ENCODE measurements at places on chromosomes 1 and 21.
A peak's percentile ranks its signal among the peaks of the same experiment; 100 is the strongest.

DNA sequence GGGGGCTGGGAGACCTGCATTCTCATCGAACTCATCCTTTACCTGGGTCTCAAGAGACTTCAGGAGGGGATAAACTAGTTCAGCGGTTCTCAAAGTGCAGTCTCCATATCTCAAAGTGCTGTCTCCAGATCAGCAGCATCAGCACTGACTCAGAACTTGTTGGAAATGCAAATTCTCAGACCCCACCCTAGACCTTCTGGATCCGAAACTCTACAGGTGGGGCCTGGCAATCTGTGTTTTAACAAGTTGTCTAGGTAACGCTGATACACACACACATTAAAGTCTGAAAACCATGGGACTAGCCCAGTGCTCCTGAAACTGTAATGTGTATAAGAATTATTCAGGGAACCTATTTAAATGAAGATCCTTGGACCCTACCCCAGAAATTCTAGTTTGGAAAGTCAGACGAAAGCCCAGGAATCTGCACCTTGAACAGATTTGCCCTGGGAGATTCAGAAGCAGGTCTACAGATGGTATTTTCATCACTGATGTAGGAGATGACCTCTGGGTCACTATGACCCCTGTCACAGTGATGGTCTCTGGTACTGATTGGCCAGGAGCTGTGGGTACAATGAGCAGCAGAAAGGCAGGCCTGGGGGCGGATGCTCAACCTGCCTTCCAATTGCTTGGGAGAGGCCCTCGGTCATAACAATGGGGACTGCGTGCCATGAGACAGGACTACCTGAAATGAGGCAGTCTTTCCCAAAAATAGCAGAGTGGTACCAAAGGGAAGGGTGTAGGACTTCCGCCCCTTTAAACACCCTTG is 127.2 kb downstream of the FAM78B start:
- no peak for DNase-seq

- no peak for DNase-seq
These were observed 12.5 kb downstream of the MFAP2 start for GRCh38 chr1:16967962-16968361.

GRCh38 chr21:23099185-23099584 is 2101.0 kb downstream of the NCAM2 start:
- no peak for DNase-seq

- no peak for DNase-seq
These were observed 46.2 kb upstream of the SSX2IP start for GRCh38 chr1:84736445-84736844.

DNA sequence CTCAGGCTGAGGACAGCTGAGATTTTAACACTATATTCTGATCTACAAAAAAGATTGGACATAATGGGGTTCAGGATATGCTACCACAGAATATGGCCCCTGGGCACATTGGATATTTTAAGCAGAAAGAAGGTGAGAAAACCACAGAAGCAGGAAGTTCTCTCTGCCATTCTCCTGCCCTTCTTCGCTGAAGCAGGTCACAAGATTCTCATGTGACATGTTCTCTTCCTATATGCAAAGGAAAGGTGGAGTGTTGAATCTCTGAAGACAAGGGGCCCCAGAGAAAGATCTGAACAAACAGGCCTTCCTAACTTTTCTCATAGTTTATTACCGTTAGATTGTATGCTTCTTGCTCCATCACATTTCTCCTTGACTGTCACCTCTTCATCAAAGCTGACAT is 285.7 kb downstream of the S1PR1 start:
- DNase-seq = no peak

DNA sequence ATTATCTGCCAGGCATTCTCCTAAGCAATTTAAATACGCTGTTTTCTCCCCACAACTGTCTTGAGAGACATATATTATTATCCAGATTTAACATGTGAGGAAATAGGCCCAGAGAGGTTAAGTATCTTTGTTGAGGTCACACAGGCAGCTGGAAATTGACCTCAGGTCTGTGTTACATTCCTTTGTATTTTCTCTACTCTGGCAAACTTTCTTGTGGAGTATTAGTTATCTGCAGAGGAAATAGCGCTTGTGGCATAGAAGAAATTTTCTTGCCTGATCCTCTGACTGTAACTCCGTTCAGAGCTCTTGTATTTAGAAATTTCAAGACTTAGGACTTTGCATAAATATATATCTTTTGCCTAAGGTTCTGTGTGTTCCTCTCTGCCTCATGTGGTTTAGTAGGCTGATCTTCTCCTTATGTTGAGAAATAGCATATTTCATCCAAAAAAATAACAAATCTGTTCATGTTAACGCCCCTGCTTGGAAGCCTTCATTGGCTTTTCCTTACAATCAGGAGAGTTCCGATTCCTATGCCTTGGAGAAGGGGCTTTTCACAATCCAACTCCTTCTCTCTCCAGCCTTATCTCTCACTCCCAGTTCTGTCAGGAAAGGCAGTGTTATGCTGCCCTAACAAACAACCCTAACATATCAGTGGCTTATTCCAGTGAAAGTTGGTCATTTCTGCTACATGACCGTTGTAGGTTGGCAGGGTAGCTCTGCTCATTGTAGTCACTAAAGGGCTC is 2.5 kb upstream of the JUN start:
- no peak for DNase-seq

DNA sequence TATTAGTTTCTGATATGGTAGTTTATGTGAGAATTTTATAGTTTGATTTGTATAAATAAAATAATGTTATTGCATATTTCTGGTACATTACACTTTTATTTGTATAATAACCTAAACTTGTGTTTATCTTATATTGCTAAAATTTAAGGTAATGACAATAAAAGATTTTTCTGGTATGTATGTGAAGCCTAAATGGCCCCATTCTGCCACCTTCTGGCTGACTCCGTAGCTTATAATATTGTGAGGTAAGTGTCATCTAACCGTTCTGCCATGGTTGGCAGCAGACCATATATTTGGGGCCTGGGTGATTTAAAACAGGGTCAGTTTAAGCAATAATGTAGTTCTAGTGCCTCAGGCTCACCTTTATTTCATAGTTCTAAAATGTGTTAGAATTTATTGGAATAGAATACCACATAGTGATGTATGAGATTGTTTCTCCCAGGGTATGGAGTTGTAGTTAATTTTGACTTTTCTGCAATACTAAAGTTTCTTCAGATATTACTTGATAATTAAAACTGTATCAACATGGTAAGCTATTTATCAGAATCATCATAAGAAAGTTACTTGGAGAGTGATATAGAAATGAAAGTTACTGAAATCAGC is 21.2 kb upstream of the PRKACB start:
- DNase-seq = no peak

DNA sequence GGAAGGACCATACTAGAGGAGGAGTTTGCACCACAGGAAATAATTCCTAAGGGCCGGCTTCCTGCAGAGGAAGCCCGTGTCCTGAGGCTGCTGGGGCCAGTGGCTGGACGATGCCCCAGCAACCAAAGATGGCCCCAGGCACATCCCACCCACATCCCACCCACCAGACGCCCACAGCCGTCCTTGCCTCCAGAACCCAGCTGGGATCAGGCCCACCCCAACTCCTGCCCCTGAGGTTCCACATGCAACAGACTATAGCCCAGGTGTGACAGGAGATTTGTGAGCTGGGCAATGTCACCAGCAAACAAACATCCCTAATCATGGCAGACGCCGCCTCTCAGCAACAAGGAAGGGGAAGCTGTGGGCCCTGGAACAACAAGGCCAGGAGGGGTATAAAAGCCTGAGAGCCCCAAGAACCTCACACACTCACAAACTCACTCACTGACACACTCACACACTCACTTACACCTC is at the start of gene KRTAP10-9:
Gene KRTAP10-9 (plus strand): TSS at position 421 of the 471 bp plus-strand sequence. CDS start 79 bp downstream, outside the sequence.
- no peak for DNase-seq

- no peak for DNase-seq
These were observed 21.8 kb downstream of the PSMB2 start for GRCh38 chr1:35619237-35620121.

DNA sequence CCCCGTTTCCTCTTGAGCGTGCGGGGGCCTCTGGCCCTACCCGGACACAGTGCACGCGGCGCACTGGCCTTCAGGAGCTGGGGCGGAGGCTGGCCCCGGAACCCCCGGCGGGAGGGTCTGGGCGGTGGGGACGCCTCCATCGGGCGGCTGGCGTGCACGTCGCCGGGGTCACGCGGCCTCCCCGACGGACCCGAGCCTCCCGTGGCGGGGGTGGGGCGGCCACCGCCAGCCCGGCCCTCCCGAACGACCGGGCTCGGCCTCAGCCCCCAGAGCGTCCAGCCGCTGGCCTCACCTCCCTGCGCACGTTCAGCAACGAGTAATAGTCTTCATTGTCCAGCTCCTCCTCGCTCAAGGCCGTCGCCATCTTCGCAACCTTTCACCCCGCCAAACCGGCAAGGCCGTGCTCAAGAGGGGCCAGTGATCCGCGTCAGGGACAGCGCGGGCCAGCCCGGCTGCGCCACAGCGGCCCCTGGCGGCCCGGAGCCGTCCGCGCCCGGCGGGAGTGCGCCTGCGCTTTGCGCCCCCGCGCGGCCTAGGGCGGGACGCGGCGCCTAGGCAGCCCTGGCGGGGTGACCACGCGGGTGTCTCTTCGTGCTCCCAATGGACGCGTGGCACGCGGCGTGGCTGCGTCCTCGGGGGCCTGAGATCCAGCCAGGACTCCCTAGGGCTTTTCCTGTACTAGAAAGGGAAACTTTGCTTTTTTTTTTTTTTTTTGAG is at the start of gene DNAJC11:
Gene DNAJC11 (minus strand): TSS at position 380 of the 717 bp plus-strand sequence. CDS start 16 bp downstream, at position 364.
- DNase-seq = peak; percentile 82

DNA sequence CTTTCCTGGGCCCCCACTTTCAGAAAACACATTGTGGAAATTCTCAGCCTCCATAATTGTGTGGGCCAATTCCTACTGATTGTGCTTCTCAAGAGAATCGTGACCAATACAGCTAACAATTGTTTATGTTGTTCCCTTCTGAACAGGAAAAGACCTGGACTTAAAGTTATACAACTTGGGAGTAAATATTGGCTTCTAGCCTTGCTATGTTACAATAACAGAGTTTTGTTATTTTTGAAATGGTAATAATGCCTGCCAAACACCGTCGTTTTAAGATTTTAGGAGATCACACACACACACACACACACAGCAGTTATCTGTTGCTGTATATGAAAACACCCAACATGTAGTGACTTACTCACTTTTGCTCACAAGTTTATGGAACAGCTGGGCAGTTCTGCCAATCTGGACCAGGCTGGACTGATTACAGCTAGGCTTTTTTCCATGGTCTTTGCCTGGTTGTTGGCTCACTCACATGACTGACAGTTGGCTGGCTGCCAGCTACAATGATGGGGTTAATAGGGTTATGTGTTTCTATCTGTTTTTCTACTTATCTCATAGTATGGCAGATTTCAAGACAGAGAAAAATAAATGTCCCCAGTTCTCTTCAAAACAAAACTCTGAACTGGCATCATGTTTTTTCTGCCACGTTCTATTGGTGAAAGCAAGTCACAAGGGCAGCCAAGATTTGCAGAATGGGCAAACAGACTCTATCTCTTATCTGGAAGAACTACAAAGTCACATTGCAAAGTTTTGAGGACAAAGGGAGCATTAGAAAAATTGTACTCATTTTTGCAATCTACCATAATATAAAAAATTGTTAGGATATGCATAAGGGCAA is 447.5 kb downstream of the NEGR1 start:
- DNase-seq = no peak

GRCh38 chr1:26630634-26631033 is 65.2 kb upstream of the ARID1A start:
- no peak for DNase-seq

DNA sequence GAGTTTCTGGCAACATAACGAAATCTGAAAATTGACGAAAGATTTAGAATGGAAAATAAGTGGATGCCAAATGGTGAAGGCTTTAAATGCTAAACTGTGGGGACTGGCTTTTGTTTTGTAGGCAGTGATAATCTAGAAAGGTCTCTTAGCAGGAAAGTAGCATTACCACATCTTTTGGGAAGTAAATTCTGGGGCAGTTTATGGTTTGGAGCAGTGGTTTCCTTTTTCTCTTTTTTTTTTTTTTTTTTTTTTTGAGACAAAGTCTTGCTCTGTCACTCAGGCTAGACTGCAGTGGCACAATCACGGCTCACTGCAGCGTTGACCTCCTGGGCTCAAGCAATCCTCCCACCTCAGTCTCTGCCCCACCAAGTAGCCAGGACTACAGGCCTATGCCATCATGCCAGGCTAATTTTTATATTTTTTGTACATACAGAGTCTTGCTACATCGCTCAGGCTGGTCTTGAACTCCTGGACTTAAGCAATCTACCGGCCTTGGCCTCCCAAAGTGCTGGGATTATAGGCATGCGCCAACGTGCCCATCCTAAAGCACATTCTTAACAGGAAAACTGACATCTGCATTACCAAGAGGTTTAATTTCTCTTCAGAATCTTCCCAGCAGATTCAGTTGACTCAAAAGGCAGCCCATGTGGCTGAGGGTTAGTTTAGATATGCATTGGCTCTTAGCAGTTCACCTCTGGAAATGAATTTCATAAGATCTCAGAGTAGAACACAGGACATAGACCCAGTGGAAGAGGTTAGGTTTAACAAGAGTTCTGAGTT is 32.9 kb downstream of the C21orf91 start:
- DNase-seq = no peak

DNA sequence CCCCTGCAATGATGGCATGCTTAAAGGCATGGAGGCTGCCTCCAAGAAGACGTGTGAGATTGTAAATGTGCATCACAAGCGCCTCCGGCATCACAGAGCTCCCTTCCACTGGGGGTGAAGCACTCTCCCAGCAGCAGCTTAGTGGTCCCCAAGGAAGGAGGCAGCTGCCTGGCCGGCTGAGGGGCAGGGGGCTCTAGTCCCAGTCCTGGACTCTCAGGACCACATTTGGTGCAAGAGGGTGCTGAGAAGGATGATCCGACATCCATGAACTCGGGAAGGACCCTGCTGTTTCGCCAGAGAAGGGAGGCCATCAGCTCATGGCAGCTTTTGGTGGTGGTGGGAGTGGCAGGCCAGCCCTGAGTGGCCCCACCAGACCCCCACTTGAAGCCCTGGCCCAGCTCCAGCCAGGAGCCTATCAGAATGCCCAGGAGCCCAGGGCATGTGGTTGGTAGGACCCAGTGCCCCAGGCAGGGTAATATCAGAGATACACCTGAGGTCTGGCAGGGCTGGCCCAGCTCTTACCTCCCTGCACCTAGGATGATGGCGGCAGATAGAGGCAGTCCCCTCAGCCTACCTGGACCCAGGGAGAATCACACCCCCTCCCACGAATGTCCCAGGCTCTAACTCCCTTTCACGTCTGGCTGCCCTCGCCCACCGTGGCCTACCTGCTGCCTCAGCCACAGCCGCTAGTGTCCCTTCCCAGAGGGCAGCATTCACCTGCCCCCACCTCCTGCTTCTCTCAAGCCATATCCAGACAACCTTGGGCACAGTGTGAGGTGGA is 2.4 kb upstream of the WNT9A start:
- no peak for DNase-seq

All from activated CD4-positive, alpha-beta T cell treated with anti-CD3 and anti-CD28 coated beads for 24 hours (primary cell).